ENCODE measurements at places on chromosomes 1 and 21.

- DNase-seq, result no peak
Observed at GRCh38 chr1:87560601-87561360, 232.1 kb downstream of the LMO4 start.

- no peak for DNase-seq
Observed at GRCh38 chr1:172176206-172176605, 244.3 kb upstream of the C1orf105 start.

DNA sequence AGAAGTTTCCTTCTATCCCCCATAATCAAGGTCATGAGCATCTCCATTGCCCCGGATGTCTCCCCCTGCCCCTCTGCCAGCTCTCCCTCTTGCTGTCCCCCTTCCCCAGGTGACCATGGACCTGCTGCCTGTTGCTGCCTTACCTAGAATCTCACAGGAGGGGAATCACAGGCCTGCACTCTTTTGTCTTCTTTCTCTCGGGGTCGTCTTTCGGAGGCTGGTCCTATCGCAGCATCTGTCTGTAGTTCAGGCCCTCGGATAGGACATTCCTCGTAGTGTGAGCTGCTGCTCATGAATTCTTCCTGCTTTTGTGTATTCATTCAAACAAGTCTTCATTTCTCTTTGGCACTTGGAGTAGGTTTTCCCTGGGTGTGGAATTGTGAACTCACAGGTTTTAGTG is 39.9 kb upstream of the ACTRT2 start:
- DNase-seq, result no peak

- DNase-seq, result peak; percentile 59
Observed at GRCh38 chr1:37989361-37989930, 376 bp downstream of the SF3A3 start.

- DNase-seq, result peak; percentile 56
Observed at GRCh38 chr1:193229136-193229535, 42.7 kb upstream of the B3GALT2 start.

DNA sequence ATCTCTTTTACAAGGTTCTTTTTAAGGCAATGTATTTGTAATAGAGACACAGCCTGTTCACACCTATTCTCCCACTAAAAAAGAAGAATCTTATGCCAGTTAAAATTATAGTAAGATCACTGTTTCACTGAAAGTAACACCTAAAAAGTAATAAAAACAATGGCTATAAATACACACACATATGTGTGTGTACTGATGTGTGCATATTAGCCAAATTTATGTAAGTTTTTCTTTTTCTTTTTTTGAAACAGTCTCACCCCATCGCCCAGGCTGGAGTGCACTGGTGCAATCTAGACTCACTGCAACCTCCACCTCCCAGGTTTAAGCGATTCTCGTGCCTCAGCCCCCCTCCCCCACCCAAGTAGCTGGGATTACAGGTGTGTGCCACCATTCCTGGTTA is 56.8 kb upstream of the SLC30A10 start:
- DNase-seq, result no peak

DNA sequence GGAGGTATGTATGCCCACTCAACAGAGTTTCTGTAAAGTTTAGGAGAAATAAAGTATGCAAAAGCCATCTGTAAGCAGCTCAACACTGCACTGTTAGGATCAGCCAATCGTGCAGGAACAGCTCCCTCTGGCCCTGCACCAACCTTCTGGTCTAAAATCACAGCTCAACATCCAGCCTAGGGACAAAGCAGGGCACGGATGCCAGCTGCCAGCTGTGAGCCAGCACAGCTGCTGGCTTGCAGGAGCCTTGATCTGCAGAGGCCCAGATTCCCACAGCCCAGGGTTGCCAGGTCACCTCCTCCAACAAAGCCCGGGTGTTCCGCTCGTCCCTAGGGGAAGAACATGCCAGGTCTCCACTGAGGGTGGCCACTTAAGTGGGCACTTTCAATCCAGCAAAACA is 8.6 kb downstream of the ACOT7 start:
- no peak for DNase-seq

DNA sequence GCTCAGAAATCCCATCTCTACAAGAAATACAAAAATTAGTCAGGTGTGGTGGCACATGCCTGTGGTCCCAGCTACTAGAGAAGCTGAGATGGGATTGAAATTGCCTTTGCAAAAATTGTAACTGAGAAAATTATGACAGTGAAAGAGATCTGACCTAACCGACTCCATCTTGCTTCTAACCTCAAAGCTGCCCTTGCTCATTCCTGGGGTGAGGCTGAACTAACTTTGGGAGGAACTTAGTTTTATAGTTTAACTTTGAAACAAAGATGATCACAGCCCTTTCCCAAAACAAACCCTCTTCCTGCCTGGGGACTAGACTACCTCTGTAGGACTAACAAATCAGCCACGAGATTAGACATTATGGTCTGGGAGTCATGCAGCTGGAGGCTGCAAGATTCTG is 33.8 kb upstream of the ERO1B start:
- DNase-seq, result peak; percentile 5

- no peak for DNase-seq
Observed at GRCh38 chr1:182164273-182164672, 102.8 kb upstream of the ZNF648 start.

- peak; percentile 48 for DNase-seq
Observed at GRCh38 chr1:180643693-180644092, 11.9 kb downstream of the XPR1 start.

- no peak for DNase-seq
Observed at GRCh38 chr1:234529095-234529949, 50.3 kb upstream of the TARBP1 start.

DNA sequence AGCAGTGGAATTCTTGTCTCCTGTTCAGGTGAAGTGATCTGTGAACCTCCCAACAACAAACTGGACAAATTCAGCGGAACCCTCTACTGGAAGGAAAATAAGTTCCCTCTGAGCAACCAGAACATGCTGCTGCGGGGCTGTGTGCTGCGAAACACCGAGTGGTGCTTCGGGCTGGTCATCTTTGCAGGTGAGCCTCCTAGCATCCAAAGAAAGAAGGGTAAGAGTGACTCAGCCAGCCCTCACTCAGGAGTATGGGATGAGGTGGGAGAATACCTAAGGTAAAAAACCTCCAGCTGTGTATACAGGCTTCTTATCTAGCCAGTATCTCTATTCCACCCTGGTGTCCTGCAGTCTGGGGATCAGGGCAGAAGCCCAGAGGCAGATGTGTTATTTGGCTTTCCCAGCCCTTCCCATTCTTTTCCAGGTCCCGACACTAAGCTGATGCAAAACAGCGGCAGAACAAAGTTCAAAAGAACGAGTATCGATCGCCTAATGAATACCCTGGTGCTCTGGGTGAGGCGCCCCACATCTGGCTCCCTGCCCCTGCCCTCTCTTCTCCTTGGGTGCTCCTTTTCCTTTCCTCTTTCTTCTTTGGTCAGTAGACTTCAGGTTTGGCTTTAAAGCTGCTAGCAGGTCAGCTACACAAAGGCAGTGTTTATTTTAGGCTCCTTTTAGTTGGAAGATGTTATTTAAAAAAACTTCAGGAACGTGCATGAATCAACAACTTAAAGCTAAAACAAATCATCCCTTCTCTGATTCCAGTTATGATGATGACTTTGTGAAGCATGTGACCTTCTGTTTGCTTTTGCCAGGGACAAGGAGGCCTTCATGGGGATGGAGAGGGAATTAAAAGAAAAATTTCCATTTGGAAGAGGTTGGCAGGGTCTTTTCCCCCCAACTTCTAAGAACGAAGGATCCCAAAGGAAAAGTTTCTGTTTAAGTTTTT is 9.0 kb downstream of the ATP8B2 start:
- DNase-seq, result peak; percentile 48

DNA sequence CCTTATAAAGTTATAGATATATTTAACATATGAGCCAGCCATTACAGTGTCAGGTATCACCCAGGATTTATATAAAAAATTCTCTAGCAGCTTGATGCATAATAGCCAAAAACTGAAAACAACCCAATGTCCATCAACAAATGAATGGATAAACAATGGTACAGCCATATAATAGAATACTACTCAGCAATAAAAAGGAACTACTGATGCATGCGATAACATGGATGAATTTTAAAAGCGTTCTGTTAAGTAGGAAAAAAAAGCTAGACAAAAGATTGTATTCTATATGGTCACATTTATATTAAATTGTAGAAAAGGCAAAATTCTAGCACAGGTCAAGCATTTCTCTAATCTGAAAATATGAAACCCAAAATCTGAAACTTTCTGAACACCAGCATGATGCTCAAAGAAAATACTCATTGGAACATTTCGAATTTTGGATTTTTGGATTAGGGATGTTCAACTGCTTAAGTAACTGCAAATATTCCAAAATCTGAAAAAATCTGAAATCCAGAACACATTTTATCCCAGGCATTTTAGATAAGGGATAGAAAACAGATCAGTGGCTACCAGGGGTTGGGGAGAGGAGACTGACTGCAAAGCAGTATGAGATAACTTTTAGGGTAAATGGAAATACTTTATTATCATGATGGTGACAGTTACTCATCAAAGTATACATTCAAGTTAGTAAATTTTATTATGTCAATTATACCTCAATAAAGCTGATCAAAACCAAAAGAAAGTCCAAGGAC is 22.0 kb downstream of the SLC16A1 start:
- no peak for DNase-seq

- DNase-seq, result no peak
Observed at GRCh38 chr1:23804183-23804835, 3.8 kb upstream of the GALE start.

DNA sequence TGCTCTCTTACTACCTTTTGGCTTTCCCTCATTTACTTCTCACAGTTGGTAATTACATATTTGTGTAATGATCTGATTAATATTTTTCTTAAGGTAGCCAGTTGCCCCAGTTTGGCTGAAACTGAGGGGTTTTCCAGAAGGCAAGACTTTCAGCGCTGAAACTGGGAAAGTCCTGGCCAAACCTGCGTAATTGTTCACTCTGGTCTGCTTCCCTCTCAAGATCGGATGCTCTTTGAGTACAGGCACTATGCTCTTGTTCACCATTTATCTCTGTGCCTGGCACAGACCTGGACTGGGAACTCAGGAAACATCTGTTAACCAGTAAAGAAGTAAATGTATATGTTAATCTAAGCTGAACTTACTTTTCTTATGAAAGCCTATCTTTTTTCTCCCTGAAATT is 209.6 kb upstream of the HOOK1 start:
- no peak for DNase-seq

DNA sequence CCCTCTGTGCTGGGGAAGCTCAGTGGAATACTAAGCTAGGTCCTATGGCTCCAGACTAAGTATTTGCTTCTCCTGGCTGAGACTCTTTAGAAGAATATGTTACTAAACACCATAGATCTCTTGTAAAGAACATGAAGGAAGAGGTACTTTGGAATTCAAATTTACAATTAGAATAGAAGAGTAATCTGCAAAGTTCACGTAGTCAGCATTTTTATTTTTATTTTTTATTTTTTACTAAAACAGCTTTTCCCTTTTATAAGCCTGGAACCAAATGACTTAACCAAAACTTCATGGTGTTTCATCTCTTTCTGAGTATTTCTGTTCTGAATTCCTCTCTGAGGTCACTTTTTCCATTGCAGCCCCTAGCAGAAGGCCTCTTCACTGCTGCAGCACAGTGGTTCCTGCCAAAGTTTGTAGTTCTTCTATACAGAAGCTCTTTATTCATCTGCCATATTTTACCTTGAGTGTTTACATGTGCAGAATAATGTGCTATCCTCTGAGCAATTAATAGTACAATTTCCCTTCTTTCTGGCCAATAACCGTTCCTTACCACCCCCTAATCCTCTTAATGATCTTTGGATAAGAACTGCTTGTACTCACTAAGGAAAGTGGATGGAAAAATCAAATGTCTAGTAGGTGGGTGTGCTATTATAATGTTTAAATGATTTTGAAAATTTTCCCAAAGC is 27.2 kb downstream of the TSEN15 start:
- DNase-seq, result peak; percentile 15

DNA sequence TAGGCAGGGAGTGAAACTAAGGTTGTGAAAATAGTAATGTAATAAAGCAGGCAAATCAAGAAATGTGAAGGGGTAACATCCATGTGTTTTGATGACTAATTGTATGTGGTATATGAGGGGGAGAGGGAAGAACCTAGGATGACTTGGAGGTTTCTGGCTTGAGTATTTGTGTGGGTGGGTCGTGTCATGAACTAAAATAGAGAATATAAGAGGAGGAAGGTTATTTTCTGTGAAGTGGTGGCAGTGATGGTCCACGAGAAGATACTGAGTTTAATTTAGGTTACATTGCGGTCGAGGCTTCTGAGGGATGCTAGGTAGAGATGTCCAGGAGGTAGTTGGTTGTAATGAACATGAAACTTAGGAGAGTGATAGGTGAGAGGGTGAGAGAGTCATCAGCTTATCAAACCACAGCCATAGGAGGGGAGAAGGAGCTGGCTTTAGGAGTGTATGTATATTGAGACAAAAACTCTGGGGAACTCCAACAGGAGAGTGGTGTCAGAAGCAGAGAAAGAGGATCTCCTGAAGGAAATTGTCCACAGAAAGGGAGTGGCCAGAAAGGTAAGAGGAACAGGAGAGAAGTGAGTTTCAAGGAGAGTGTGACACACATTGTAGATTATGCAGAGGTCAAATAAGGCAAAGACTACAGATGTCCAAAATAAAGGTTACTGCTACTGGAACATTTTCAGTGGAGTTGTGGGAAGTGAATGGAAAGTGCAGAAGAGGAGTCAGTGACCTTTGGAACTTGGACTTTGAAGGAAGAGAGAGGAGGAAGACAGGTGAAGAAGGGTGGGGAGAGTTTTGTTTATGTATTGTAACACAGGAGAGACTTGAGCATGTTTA is 89.0 kb upstream of the MACF1 start:
- peak; percentile 69 for DNase-seq

- peak; percentile 52 for DNase-seq
Observed at GRCh38 chr1:200183637-200184036, 156.1 kb downstream of the NR5A2 start.

GRCh38 chr21:28639737-28640136 is 352.9 kb downstream of the LTN1 start:
- DNase-seq, result peak; percentile 30

- peak; percentile 70 for DNase-seq
Observed at GRCh38 chr1:153375511-153375910, at the start of gene S100A12. TSS of gene S100A12 (minus strand) at chr1:153375621. CDS start at chr1:153374592, 1,029 bp downstream.

GRCh38 chr1:199335496-199335895 is 692.0 kb upstream of the NR5A2 start:
- DNase-seq, result peak; percentile 19

- peak; percentile 92 for DNase-seq
Observed at GRCh38 chr1:221839782-221840395, 98.0 kb upstream of the DUSP10 start.

- DNase-seq, result peak; percentile 99
Observed at GRCh38 chr21:46060596-46061061, 37.3 kb upstream of the COL6A2 start.

DNA sequence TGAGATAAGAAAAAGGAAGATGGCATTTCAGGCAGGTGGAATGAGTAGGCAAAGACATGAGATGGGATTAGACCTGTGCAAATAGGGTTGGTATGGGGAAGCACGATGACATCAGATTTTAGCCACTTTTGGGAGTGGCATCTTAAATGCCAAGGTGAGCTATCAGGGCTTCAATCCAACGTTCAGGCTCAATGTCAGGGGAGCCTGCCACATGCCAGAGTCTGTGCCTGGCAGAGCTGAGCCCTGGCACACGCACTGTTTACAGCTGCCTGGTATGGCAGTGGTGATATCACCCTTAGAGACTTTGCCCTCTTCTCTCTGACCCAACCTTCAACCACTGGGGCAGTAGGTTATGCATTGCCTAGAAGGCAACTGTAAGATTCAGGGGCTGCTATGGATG is 1.1 kb upstream of the GUCA2B start:
- no peak for DNase-seq

- DNase-seq, result no peak
Observed at GRCh38 chr1:159914252-159915018, 10.9 kb downstream of the TAGLN2 start.

- no peak for DNase-seq
Observed at GRCh38 chr1:231075020-231075419, 35.0 kb upstream of the FAM89A start.

GRCh38 chr1:204348722-204349121 is 11.0 kb downstream of the PLEKHA6 start:
- peak; percentile 69 for DNase-seq

Data from EH (cell line).